ENCODE measurements at places on chromosomes 13 and 19. TPM values are rescaled to one million over a fixed set of nuclear protein-coding genes. Genes with fewer than 3 reads are reported as not detected.

S1PR4 gene
- total RNA-seq = 64.3 TPM

PSG1 gene
- total RNA-seq = not detected

TGFBR3L gene
- 8.6 TPM for total RNA-seq

POLR1G gene
- 27.4 TPM for total RNA-seq

SWSAP1 gene
- total RNA-seq = 2.2 TPM

GIPC3 gene
- 0.33 TPM for total RNA-seq

DAND5 gene
- total RNA-seq = not detected

HSH2D gene
- 9.3 TPM for total RNA-seq

ZIC5 gene
- not detected for total RNA-seq

SNAPC2 gene
- 18.2 TPM for total RNA-seq
